Myocyte (in vitro differentiated cells): ENCODE measurements at places on chromosomes 7 and 10. TPM values are rescaled to one million over a fixed set of nuclear protein-coding genes. Genes with fewer than 3 reads are reported as not detected.

GPR15LG gene
- not detected in 2 replicates for total RNA-seq

CYP2C19 gene
- total RNA-seq, result 0.08 TPM in 1 of 2 replicates, not detected in the other

EN2 gene
- 0.91 and 1.7 TPM in 2 replicates for total RNA-seq

ZPBP gene
- total RNA-seq, result not detected in 2 replicates

GIMAP1 gene
- not detected in 2 replicates for total RNA-seq

OPALIN gene
- not detected in 2 replicates for total RNA-seq

GSDME gene
- 28.2 and 33.7 TPM in 2 replicates for total RNA-seq

SPDYE2 gene
- not detected in 2 replicates for total RNA-seq

MEST gene
- 129 and 151 TPM in 2 replicates for total RNA-seq

NUDT13 gene
- 2.6 and 4.6 TPM in 2 replicates for total RNA-seq

- no peak for DNase-seq
These were observed 6.8 kb upstream of the NKX6-2 start for GRCh38 chr10:132792796-132793195.

- DNase-seq, result no peak
These were observed 395.9 kb downstream of the GRM8 start for GRCh38 chr7:126856691-126857291.

GRCh38 chr7:67343572-67343971 is 346.9 kb downstream of the TYW1 start:
- peak; percentile 81 for DNase-seq

GRCh38 chr10:95833042-95833610 is 74.6 kb upstream of the CC2D2B start:
- DNase-seq, result no peak

DNA sequence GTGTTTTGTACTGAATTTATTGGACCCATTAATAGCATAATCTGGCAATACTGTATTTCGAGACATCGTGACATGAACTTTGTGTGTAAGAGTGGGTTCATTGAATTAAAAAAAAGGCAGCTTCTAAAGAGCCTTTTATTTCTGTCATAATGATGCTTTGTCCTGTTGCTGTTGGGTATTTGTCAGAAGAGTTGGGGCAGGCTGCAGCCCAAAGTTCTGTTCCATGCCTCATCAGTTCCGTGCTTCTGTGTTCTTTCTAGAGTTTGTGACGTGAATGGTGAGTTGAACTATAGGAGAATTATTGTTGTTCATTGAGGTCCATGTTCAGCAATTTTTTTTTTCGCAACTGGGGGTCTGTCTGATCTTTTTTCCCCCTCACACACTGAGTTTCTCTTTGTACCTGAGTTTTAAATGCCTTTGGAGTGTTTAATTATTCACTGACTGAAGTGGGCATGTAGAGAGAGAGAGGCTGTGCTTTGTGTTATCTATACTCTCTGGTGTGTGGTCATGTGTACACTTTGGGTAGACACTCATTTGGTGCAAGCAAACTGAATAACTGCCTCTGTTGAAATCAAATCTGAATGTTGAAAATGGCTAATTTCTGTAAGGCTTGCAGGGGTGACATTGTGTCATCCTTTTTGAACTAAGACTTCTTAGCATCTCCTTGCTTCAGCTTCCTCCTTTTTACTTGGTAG is 69.8 kb downstream of the ADD3 start:
- peak; percentile 22 for DNase-seq

GRCh38 chr10:132514821-132515520 is 22.6 kb upstream of the INPP5A start:
- DNase-seq, result no peak

DNA sequence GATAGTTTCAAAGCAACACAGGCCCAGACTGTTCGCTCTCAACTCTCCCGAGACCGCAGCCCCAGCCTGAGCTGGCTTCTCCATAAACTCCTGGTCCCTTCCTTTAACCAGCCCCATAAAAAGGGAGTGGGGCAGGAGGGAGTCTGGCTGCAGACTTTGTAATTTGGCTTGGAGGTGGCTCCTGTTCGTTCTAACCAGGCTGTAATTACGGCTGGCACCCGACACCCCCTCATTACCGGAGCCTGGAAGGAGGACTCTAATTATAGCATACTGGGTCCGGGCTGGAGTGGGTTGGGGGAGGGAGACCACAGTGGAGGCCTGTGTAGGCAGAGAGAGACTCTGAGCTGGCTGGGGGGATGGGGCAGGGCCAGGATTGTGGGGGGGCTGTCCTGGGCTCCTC is 49.7 kb downstream of the UNC5B start:
- DNase-seq, result peak; percentile 30

DNA sequence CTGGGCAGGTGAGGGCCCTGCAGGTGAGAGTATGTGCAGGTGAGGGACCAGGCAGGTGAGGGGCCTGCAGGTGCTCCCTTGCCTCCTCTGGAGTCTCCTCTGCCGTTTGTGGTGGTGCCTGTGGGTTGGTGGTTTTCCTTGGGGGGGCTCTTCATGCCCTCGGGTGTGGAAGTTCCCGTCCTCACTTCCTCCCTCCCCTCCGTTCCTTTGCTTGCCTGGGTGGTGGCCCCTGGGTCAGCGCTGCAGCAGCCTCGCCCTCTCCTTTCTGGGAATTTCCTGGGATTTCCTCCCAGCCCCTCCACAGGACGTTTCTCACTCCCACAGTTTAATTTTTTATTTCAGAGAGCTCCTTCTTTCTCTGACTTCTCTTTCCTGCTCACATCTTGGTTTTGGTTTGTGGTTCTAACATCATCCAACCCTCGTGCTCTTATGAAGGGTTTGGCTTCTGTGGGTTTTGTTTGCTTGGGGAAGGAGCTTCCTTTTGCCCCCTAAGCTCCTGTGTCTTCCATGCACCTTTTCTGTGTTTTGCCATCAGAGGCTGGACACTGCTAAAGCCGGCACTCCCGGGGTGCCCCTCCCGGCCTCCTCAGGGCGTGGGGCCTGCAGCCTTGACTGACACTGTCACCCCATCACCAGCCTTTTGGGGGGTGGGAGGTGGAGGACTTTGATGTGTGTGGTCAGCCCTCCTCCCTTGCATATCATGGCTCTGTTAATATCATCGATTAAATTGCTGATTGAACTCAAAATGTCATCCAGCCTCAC is 29.2 kb upstream of the ADGRA1 start:
- no peak for DNase-seq

GRCh38 chr7:637826-638225 is 88.7 kb upstream of the DNAAF5 start:
- no peak for DNase-seq

DNA sequence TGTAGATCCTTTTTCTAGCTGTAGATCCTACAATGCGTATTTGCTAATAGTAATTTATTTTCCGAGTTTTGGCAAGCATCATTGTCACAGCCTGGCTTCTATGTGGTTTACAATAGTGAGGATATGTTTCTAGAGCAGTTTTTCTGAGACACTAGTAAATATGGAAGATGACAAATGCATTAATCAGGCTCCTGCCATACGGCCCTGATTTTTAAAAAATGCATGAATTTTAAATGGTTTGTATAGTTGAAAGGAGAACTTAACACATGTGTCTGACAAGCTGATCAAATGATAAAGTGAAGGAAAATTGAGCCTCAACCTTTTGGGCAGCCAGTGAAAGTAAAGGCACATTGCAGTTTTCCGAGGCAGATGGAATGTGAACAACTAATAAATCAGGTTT is 354.1 kb downstream of the EXOC4 start:
- no peak for DNase-seq

DNA sequence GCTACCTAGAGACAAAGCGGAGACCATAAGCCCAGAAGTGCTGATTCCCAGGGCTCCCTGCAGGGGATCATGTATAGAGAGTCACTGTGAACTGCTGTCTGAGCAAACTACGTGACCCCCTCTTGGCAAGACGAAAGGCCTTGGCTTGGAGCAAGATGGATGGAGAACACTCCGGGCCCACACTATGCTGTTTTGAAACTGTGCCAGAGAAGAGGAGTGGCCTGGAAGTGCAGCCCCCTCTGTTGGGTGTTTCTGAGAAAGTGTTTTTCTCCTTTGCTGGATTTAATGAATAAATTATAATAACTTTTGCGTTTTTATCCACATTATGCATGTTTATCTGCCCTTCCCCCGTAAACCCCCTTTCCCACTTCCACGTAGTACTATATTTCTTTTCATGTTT is 639.3 kb upstream of the GALNT17 start:
- DNase-seq, result no peak

GRCh38 chr7:147567043-147567442 is 1023.5 kb upstream of the C7orf33 start:
- no peak for DNase-seq

DNA sequence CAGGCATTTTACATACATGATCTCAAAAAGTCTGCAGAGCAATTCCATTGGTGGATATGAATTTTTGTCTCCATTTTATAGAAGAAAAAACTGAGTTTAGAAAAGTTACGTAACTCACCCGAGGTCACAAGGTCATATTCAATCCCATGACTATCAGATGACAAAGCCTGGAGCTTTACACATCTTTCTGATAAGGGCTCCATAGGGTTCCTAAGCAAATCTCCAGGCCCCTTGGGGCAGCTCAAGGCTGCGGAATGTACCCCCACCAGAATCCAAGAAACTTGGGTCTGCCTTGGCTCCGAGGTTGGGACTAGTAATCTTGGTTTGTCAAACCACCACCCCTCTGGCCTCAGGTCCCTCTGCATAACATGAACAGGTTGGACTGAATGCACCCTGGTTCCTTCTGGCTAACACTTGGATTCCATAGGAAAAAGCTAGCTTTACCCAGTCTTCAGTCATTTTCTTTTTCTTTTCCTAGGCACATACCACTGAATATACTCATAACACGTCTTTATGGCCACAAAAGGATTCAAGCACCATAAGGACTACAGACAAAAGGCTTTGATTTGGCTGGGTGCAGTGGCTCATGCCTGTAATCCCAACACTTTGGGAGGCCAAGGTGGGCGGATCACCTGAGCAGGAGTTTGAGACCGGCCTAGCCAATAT is 55.5 kb downstream of the PIP4K2A start:
- DNase-seq, result no peak
